ENCODE measurements at places on chromosomes 16 and 17.

GRCh38 chr16:56275801-56276200 lies 84.5 kb downstream of the GNAO1 start:
- DNase-seq: no peak

GRCh38 chr17:33955461-33955860 lies 299.6 kb upstream of the CCL2 start:
- DNase-seq: no peak

GRCh38 chr17:57092171-57092570 lies 7.1 kb downstream of the AKAP1 start:
- no peak for DNase-seq

DNA sequence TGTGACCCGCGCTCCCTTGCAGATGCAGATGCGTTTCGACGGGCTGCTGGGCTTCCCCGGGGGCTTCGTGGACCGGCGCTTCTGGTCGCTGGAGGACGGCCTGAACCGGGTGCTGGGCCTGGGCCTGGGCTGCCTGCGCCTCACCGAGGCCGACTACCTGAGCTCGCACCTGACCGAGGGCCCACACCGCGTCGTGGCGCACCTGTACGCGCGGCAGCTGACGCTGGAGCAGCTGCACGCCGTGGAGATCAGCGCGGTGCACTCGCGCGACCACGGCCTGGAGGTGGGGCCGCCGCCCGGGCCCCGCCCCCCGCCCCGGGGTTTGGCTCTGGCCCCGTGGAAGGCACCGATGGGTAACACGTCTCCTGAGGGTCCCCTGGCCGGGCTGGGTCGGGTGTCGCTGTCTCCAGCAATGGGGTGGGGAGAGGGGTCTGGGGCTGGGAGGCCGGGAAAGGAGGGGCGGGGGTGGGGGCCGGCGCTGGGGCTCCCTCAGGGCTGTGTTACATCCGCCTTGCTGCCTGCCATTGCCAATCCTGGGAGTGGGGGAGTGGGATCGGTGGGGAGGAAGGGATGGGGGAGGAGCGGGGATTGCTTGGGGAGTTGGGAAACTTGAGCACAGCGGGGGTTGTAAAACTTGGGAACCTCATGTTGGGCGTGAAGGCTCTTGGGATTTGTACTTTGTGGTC lies 737 bp downstream of the NUDT16L1 start:
- DNase-seq: no peak

Measured in H1 (cell line).